ENCODE measurements at places on chromosomes 16 and 17.

GRCh38 chr16:29837841-29838240 lies 17.6 kb downstream of the MVP start:
- no peak for DNase-seq

GRCh38 chr17:8801135-8801840 lies 2.1 kb upstream of the MFSD6L start:
- DNase-seq: no peak

- no peak for DNase-seq
Measured at GRCh38 chr16:28596840-28597691, at the start of gene SULT1A2. TSS of gene SULT1A2 (minus strand) at chr16:28597050. CDS start at chr16:28595930, 1,120 bp downstream.

- DNase-seq: no peak
Measured at GRCh38 chr17:18381158-18381952, 3.8 kb downstream of the EVPLL start.

- no peak for DNase-seq
Measured at GRCh38 chr17:74485022-74485743, 18.7 kb downstream of the CD300A start.

GRCh38 chr16:14641926-14642325 lies 9.2 kb downstream of the BFAR start:
- DNase-seq: no peak

DNA sequence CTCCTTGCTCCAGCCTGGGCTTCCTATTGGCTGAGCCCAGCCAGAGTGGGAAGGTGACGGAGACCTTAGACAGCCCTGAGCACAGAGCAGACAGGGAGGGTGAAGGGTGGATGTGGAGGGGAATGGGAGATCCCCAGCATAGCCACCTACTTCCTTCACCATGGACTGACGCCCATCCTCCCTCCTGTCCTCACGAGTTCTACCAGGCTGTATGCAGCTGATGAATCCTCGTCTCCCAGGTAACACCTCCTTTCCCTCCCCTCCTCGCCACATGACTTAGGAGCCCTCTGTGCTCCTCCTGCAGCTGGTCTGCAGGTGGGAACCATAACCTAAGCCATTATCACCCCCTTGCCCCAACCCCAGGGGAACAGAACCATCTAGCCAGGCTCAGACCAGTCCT lies 9.0 kb upstream of the CRHR1 start:
- DNase-seq: no peak

DNA sequence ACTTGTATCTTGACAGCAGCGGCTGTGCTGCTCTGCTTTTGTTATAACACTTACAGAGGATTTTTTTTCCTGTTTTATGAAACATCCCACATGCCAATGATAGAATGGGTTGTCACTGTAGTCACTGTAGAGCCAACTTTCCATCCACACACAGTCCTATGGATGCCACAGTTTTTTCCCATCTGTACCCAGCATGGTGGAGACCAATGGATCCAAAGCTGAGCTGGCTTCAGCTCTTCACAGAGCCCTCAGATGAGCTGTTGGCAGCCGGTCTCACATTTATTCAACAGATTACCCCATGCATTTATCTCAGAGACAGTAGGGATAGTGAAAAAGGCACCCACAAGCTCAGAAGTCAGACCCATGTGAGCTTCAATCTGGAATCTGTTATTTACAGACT lies 91.4 kb upstream of the CACNG5 start:
- no peak for DNase-seq

GRCh38 chr16:968620-969019 lies 2.2 kb downstream of the LMF1 start:
- DNase-seq: no peak

GRCh38 chr17:73909186-73909585 lies 264.9 kb upstream of the SDK2 start:
- DNase-seq: no peak

GRCh38 chr16:85350973-85351372 lies 238.7 kb upstream of the CIBAR2 start:
- DNase-seq: no peak

DNA sequence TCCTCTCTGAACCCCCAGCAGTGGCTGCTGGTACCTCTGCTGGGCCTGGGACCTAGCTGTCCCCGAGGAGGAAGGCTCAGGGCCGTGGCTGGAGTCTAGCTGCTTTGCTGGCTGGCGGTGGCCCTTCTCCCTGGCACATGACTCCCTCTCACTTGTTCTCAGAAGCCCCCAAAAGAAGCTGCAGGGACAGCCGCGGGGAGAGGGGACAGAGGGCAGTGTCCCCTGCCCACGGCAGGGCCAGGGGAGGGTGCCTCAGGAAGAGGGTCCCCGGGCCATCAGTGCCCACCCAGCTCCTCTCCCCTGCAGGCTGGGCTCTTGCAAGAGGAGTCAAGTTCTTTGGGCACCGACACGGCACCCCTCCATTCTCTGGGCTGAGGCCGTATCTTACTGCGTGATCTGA lies 46.6 kb downstream of the VAC14 start:
- DNase-seq: no peak

GRCh38 chr17:15782866-15783265 lies 50.8 kb downstream of the TBC1D26 start:
- peak; percentile 6 for DNase-seq

- DNase-seq: no peak
Measured at GRCh38 chr17:80225230-80225629, 5.0 kb downstream of the SLC26A11 start.

GRCh38 chr16:74253161-74253938 lies 43.3 kb upstream of the PSMD7 start:
- DNase-seq: no peak

GRCh38 chr16:84953190-84953746 lies 58.1 kb downstream of the ZDHHC7 start:
- no peak for DNase-seq

- no peak for DNase-seq
Measured at GRCh38 chr17:2176499-2177169, 121.7 kb downstream of the HIC1 start.

DNA sequence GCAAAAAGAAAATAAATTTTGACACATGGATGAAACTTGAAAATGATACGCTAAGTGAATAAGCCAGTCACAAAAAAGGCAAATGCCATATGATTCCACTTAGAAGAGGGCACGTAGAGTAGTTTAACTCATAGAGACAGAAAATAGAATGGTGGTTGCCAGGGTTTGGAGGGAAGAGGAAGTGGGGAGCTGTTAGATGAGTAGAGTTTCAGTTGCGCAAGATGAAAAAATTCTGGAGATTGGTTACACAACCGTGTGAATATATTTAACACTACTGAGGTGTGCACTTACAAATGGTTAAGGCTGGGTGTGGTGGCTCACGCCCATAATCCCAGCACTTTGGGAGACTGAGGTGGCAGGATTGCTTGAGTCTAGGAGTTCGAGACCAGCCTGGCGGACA lies 93.4 kb upstream of the TMEM132E start:
- no peak for DNase-seq

GRCh38 chr17:51997723-51998122 lies 160.8 kb downstream of the CA10 start:
- no peak for DNase-seq

DNA sequence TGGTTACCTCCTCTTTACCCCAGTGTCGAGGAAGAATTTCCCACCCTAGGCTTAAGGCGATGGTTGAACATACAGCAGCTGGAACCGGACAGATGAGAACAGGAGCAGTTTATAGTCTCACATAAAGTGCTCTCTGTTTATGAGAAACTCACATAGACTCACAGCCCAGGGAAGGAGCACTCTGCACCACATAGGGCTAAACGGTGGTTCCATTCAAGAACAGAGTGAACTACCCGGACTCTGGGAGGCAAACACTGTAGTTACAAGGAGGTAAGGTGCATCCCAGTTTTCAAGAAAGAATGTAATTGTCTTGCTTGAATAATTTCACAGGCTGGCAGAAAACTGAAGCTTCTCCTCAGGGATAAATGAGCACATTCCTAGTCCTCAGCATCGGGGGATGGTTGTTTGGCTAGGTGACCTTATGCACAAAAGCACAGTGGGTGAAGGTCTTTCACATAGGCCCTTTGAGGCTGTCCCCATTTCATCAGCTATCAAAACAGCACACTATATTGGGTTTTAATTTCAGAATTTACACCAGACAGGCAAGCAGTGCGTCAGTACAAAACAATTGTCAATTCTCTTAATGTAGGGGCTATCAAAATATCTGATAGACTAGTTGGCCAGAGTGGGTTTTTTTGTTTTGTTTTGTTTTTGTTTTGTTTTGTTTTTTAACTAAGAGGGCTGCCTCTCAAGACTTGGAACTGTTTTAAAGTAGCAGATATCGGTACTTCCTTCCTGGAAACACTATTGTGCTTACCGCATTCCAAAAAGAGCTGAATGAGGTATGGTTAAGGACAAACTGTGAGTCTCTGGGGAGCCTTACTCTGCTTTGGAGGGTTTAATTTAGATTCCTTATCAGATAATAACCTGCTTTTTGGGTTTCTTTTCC lies 918.1 kb upstream of the CDH8 start:
- no peak for DNase-seq

- DNase-seq: no peak
Measured at GRCh38 chr16:24577167-24577566, 37.8 kb downstream of the RBBP6 start.

All from stimulated activated CD4-positive, alpha-beta T cell treated with anti-CD3 and anti-CD28 coated beads, TNF-alpha, amount 100 ng/mL, for 1 hour (primary cell).